ENCODE measurements at places on chromosomes 11 and 22.

- no peak for DNase-seq
Measured at GRCh38 chr11:15568440-15568839, 453.7 kb downstream of the INSC start.

GRCh38 chr11:6248248-6248647, 9.4 kb downstream of the CNGA4 start:
- no peak for DNase-seq

GRCh38 chr22:42379966-42380537, 52.2 kb downstream of the NFAM1 start:
- no peak for DNase-seq

DNA sequence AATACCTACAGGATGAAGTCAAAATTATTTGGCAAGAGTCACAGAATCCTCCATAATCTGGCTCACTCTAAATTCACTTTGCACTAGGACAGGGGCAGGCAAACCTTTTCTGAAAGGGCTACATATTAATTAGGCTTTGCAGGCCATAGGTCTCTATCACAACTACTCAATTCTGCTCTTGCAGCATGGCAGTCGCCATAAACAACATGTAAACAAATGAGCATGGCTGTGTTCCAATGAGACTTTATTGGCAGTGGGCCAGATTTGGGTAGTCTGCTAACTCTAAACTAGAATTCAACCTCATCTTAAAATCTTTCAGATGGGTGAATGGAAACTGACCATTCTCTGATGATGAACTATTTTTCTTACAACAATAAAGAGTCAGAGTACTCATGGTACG, 5.8 kb downstream of the THRSP start:
- no peak for DNase-seq

DNA sequence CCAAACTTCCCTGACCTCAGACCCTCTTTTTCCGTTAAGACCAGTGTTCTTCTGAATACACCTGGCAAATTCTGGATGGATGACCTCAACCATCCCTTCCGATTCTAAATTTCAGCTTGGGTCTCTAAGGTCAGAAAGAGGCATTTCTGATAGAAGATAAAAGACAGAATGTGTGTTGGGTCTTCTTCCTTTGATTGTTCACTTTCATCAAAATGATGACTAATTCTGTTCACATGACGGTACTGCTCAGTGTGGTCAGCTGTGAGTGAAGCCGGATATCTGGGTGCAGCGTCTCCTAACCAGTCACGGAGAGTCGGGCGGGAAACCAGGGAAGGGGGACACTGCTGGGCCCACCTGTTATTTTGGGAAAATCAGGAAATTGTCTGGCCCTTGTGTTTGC, 151.6 kb upstream of the NAV2 start:
- DNase-seq = no peak

DNA sequence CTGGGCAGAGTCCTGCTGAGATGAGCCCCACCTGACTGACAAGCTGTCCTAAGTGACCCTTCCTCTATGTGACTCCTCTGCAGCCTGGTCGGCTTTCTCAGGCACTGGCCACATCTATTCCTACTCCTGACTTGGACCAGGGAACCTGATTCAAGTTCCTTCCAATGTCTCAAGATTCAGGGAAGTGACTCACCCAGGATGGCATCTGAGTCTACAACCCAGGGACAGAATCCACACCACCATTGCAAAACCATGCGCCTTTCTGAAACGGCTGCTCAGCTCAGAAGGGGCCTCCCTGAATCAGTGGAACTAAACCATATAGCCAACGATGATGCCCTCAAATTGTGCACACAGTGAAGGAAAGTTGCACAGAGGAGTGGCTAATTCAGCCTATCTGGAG, 63.9 kb upstream of the CSNK2A3 start:
- DNase-seq = no peak

DNA sequence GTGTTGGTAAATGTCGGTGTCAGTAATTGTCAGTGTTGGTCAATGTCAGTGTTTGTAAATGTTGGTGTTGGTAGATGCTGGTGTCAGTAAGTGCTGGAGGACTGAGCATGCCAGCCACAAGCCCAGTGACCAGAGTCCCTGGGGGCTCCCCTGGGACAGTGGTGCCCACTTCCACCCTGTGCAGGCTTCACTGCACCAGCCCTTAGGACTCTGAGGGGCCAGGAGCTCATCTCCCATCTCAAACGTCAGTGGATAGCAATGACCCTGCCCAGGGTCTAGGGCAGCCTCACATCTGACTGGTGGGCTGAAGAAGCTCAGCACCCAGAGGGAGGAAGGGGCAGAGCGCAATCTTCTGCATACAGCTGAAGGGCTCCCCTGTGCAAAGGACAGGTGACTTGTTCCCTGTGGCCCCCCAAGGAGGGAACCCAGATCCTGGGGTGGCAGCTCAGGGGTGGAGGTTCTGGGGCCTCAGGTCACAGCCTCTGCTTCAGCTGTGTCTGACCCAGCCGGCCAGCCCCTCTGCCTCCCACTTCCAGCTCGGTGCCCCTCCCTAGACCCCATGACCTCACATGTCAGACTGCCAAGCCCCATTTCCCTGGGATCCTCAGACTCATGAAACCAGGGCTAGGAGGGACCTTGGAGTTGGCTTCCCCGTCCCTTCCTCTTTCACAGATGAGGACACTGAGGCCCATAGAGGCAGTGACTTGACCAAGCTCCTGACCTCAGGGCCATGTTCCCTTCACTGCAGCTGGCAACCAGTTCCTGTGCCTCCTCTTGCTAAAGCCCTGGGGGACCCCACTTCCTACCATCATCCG, 138.4 kb downstream of the CRYBB2 start:
- DNase-seq = no peak

GRCh38 chr11:105273660-105274280, 134.2 kb upstream of the CARD18 start:
- no peak for DNase-seq

- DNase-seq = peak; percentile 69
Measured at GRCh38 chr11:62025487-62026105, 58.2 kb upstream of the FTH1 start.

DNA sequence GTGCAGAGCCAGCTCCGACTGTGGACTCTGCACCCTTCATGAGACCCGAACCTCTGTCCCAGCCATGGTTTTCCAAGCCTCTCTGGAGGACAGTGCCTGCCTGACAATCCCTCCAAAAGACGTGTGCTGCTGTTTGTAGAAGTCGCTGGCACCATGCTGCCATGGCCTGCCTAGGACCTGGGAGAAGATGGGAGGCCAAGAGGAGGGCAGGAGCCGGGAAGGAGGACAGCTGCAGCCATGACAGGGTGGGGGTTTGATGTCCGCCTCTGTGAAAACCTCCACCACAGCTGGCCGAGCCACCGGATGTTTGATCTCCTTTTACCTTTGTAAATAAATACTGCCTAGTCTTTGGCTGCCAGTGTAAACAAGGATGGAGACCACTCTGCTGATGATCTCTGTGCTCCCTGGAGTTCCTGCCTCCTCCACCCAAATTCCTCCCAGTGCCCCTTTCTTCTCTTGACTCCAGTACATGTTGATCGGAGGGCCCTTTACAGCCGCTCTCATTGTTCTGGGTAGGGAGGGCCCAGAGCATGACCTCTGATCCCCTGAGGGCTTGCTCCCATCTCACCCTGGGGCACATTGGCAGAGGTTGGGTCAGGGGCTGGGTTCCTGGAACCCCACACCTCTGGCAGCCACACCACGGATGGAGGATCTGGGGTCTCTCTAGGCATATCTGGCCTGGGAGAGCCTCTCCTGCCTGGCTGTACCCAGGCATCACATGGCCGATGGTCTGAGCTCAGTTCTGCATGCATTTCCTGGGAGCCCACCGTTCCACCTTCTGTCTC, 66.9 kb downstream of the BCR start:
- DNase-seq = no peak

DNA sequence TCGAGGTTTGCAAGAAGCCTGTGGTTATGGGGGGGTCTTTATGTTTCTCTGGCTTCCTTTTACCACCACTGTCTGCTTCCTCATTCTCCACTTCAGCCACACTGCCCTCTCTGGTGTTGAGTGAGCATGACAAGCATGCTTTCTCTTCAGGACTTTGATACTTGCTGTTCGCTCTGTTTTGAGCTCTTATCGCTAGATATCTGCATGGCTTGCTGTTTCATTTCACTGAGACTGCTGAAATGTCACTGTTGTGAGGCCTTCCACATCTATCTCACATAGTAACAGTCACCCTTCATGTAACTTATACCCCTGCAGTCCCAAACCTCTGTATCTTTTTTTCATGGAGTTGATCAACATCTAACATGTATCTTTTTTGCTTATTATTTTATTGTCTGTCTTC, 59.8 kb downstream of the TMEM135 start:
- peak; percentile 30 for DNase-seq

- no peak for DNase-seq
Measured at GRCh38 chr22:31086703-31087330, 5.7 kb downstream of the SMTN start.

GRCh38 chr11:92225568-92226330, 1.1 kb downstream of the FAT3 start:
- DNase-seq = no peak

All from CD4-positive, alpha-beta T cell treated with Interleukin-6 for 4 hours (primary cell).